Cerebellum (tissue), 4 donors: ENCODE measurements at places on chromosomes 7 and 10. TPM values are rescaled to one million over a fixed set of nuclear protein-coding genes. Genes with fewer than 3 reads are reported as not detected.

The SPDYE17 gene
- not detected for total RNA-seq

The IL15RA gene
- total RNA-seq = 0.18 TPM

DNA sequence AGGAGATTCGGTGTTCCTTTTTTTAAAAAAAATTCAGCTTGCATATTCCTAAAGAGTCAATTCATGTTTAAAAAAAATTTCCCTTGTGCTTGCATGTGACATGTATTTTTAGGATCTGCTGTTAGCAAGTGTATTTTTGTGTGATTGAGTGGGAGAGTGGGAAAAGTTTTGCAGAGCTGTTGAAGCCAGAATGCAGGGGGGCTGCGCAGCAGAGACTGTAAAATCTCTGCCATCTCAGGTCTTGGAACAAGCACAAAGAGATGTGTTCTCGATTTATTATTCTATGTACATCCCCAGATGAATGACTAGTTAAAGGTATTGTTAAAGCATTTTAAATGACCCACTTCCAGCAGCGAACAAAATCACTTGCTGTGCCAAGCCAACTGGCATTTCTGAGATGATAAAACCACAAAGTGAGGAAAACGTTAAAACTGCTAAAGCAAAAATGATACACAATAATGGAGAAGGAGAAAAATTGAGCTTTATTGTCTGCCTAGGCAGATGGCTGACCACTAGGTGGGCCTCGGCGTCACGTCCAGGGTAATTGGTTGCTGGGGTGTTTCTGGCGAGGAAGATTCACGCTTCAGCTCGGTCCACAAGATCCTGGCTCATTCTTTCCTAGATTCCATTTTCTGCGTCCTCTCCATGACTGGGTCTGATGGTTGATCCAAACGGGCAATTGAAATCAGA lies 67.0 kb upstream of the ATRNL1 start:
- peak; percentile 62 for DNase-seq

DNA sequence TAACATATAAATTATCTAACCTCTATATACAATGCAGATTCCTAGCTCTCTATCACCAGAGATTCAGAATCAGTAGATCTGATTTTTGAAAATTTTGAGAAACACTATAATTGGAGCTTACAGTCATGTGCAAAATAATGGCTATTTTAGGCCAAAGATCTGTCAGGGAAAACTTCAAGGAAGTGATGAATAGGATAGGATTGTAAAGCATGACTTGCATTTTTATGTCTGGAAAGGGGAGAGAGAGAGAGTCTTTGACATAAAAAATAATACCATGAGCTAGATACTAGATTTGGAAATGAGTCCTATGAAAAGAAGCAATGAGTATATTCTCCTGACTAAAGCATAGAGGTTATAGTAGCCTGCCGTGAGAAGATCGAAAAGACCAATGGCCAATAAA lies 181.1 kb downstream of the SDHAF3 start:
- no peak for DNase-seq

DNA sequence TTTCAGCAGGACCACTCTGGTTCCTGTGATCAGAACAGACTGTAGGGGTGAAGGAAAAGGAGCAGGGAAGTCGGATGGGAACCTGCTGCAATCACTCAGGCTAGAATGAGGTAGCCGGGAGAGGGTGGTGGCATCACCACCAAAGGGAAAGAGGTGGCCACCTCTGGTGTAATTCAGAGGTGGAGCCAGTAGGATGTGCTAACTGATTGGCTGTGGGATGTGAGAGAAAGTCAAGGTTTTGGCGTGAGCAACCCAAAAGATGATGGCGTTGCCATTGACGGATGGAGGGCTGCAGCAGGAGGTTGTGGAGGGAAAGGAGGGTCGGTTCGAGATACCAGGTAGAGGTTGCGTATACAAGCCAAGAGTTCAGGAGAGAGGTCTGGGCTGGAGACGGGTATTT lies 7.4 kb upstream of the VSIR start:
- DNase-seq = no peak

DNA sequence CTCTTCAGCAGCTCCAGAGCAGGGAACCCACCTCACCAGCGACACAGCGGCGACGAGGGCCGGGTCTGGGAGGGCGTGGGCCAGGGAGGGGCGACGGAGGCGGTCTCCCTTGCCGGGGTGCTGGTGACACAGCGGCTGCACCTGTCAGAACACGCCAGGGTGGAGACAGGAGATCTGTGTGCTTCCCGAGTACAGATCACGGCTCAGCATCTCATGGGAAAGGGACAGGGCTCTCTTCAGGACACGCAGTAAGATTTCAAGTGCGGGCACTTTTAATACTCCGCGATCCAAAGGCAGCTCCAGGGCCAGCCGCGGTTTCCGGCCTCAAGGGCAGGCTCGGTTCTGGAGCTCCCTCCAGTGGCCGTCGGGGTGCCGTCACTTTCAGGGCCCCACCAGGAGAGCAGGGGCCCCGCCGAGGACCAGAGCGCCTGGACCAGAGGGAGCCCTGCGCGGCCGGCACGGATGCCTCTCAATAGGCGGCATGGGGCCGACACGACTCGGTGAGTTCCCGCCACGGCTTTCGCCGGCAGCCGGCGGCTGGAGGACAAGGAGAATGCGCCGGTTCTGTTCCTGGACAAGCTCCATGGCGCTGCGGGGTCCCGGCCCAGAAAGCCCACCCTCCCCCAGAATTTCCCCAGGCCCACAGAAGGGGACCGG lies 21.4 kb downstream of the GPR146 start:
- DNase-seq = peak; percentile 89

DNA sequence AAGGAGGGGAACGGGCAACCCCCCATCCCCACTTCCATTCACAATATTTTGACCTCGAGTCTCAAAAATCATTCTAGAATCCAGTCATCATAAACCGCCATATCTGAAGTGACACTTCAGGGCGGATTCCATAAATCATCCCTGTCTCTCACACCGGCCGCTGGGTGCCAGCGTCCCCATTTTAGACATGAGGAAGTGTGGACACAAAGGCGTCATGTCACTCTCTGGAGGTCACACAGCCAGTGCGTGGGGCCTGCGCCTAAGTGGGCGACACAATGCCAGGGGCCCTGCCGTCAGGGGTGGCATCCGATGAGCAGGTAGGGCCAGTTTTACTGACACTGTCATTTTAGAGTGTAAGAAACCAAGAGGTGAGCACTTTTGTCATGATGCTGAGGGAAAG lies 19.5 kb downstream of the KCNH2 start:
- no peak for DNase-seq
